Sigmoid colon (tissue), 7 donors: ENCODE measurements at places on chromosomes 3 and 15. TPM values are rescaled to one million over a fixed set of nuclear protein-coding genes. Genes with fewer than 3 reads are reported as not detected.

The NPAP1 gene
- 0.41 TPM for total RNA-seq

The GABRR3 gene
- total RNA-seq = not detected

The RTP3 gene
- not detected for total RNA-seq

The ECE2 gene
- 1.1 TPM for total RNA-seq

The GPR27 gene
- 1.1 TPM for total RNA-seq

The ADGRG7 gene
- not detected for total RNA-seq

The SMCO1 gene
- not detected for total RNA-seq

The CSPG5 gene
- 1.7 TPM for total RNA-seq

The GOLGA6L7 gene
- total RNA-seq = not detected

The CRYBG3 gene
- total RNA-seq = 39.1 TPM

The LRRC34 gene
- 1.8 TPM for total RNA-seq

The LEKR1 gene
- 1.7 TPM for total RNA-seq

The ZNF620 gene
- 7.3 TPM for total RNA-seq

The LMCD1 gene
- total RNA-seq = 20.7 TPM

The ADAM10 gene
- 70.9 TPM for total RNA-seq

The CNTN6 gene
- total RNA-seq = not detected

The SCAANT1 gene
- total RNA-seq = not detected

DNA sequence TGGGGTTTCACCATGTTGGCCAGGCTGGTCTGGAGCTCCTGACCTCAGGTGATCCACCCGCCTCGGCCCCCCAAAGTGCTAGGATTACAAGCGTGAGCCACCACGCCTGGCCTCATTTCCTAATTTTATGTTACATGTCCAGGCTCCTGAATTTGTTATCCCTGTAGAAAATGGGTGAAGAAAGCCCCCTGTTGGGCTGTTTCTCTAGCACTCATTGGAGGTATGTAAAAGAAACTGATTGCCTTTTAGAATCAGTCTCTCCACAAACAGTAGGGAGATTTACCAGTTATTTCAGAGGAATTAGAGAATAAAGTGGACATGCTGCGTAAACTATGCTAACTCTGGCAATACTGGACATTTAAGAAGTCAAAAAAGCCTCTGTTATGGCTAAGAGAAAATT, 364.1 kb upstream of the TBL1XR1 start:
- DNase-seq = no peak

- peak; percentile 82 for DNase-seq
These were observed 468 bp downstream of the UBP1 start for GRCh38 chr3:33439546-33440327.

DNA sequence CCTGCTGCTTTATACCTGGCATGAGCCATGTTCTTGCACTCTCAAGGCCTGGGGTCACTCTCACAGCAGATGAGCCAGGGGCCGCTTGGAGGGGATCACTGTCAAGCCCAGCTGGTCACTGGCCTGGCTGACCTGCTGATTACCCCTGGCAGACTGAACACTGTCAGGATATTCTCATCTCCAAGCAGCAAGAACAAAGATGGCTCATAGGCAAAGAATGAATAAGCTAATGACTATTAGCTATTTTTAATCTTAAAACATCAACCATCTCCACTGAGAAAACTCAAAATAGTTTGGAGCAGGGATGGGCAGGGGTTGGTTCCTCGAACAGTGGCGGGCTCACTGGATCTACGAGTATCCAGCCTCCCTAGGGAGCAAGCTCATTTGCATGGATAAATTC, 64.4 kb upstream of the ACAN start:
- DNase-seq = no peak

GRCh38 chr3:40637906-40638305, 113.1 kb downstream of the ZNF621 start:
- no peak for DNase-seq

GRCh38 chr3:77079988-77080610, 40.2 kb downstream of the ROBO2 start:
- no peak for DNase-seq

GRCh38 chr15:101615986-101616848, 36.0 kb downstream of the TM2D3 start:
- DNase-seq = peak; percentile 78

GRCh38 chr15:80489030-80489594, 84.9 kb downstream of the ARNT2 start:
- DNase-seq = no peak

GRCh38 chr3:10387881-10388609, 67.1 kb upstream of the SEC13 start:
- DNase-seq = no peak

- no peak for DNase-seq
These were observed 9.4 kb downstream of the ESYT3 start for GRCh38 chr3:138443521-138444503.

DNA sequence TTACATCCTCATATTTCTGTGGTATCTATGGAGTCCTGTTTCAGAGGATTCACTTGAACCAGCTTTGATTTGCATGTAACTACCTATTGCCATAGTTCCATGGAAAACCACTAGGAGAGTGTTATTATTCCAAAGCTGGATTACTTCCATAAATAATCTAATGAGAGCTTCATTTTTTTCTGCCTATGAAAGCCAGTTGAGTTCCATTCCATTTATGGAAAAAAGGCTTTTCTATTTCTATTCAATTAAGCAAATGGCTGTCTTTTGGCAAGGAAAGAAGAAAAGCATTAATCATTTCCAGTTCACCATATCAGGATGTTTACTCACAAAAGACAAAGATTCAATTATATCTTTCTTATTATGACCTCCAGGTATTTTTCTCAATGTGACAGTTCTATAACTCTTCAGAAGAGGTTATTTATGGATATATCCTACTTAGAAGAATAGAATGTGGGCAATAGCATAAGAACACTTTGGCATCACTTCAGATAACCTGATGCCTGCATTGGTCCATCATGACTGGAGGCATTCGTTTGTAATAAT, 259.9 kb upstream of the ZPLD1 start:
- DNase-seq = no peak

DNA sequence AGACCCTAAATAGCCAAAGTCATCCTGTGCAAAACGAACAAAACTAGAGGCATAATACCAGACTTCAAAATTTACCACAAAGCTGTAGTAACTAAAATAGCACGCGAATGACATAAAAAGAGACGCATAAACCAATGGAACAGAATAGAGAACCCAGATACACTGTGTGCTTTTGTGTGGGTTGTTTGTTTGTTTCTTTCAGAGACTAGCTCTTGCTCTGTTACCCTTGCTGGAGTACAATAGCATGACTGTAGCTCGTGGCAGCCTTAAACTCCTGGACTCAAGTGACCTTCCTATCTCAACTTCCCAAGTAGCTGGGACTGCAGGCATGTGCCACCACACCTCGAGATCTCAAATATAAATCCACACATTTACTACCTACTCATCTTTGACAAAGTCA, 1314.6 kb upstream of the GBE1 start:
- DNase-seq = no peak

DNA sequence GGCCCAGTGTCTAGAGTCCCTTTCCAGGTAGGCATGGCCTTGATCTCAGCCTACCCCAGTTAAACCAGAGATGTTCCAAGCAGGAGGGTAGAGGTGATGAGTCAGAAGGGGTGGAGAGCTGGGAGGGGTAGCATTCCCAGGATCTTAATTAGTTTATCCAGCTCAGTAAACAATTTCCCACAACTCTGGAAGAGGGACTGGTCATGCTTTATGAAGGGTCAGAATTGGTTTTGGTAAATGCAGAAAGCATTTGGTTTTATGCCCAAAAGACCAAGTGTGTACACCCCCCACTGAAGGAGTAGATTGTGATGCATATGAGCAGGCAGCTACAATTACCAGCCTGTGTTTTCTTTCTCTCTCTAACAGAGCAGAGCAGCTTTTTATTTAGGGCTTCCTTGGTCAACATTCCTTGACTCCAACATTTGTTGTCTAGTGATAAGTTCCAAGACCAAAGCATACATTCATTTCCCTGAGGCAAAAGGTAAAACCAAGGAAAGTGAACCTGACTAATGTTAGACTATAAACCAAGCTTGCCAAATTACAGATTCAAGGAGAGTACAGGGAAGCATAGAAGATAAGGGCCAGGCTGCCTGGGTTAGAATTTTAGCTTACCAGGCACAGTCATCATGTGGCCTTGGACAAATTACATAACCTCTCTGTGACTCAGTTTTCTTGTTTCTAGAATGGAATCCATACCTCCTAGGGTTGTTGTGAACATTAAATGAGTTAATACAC, 17.6 kb downstream of the EXOSC7 start:
- DNase-seq = peak; percentile 6

- no peak for DNase-seq
These were observed 51.9 kb downstream of the ZBTB20 start for GRCh38 chr3:115095236-115095635.

GRCh38 chr3:55609230-55609827, 122.2 kb upstream of the WNT5A start:
- no peak for DNase-seq

DNA sequence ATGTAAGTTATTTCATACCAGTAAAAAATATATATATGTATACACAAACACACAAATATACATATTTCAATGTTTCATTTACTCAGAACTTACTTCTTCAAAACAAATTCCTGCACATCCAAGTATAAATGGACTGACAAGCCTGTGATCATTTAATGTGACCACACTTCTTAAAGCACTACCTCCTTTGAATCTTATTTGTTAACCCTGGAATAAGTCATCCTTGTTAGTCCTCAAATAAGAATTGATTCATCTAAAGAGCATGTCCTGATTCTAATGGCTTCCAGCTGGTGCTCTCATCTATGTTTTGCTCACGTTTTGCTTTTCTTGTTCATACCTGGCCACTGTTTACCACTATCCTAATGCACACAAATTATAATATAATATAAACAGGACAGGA, 103.9 kb upstream of the UBP1 start:
- DNase-seq = no peak

GRCh38 chr15:56234804-56235203, 8.9 kb downstream of the RFX7 start:
- DNase-seq = no peak
